Astrocyte of the hippocampus (primary cell): ENCODE measurements at places on chromosomes 2 and 18.

DNA sequence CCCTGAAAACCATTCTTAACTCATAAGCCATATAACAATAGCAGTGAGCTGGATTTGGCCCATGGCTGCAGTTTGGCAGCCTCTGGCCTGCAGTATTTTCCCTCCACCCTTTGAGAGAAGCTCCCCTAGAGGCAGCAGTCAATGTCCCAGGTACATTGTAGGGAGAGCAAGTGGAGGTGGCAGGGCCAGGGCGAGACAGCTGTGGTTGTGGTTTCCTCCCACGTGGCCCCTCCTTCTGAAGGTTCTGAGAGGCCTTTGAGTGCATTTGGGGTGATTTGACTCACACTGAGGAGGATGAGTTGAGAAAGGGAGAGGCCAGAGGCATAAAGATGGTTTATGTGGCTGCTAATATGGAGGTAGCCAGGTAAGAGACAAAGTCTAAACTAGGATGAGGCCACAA, 45.5 kb upstream of the LDAH start:
- no peak for DNase-seq

GRCh38 chr2:83844490-83844889, 614.6 kb downstream of the SUCLG1 start:
- DNase-seq, result no peak

DNA sequence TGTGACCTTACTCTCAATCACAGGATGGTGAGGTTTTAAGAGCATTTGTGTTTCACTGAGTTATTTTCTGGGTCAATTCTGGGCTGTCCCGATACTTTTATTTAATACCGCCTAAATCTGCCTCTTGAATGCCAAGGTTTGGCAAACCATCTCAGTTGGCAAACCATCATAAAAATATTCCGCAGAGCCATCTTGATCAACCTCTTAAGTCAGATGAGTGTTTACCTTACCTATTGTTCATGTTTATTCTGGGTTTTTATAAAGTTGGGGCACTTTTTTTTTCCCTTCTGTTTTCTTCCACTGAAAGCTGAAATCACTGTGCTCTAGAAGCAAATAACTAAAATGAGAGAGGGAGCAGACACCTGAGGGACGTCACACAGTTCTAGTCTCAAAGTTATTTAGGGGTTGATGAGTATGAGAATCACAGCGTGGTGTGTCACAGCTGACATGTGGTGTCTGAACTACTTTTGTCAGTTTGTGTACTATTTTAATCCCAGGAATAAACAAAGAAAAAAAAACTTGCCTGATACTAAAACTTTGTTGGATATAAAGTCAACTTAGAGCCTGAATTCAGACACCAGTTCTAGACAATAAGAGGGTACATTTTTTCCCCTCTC, 48.6 kb downstream of the ETAA1 start:
- DNase-seq, result no peak

DNA sequence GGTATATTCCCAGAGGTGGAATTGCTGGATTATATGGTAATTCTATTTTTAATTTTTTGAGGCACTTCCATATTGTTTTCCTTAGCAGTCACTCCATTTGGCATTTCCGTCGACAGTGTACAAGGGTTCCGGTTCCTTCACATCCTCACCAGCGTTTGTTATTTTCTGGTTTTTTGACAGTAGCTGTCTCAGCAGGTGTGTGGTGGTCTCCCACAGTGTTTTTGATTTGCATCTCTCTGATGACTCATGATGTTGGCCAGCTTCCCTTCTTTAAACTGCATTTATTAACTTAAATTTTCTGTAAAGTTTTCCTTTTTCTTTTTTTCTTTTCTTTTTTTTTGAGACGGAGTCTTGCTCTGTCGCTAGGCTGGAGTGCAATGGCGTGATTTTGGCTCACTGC, 19.7 kb downstream of the SH3BP4 start:
- DNase-seq, result no peak

DNA sequence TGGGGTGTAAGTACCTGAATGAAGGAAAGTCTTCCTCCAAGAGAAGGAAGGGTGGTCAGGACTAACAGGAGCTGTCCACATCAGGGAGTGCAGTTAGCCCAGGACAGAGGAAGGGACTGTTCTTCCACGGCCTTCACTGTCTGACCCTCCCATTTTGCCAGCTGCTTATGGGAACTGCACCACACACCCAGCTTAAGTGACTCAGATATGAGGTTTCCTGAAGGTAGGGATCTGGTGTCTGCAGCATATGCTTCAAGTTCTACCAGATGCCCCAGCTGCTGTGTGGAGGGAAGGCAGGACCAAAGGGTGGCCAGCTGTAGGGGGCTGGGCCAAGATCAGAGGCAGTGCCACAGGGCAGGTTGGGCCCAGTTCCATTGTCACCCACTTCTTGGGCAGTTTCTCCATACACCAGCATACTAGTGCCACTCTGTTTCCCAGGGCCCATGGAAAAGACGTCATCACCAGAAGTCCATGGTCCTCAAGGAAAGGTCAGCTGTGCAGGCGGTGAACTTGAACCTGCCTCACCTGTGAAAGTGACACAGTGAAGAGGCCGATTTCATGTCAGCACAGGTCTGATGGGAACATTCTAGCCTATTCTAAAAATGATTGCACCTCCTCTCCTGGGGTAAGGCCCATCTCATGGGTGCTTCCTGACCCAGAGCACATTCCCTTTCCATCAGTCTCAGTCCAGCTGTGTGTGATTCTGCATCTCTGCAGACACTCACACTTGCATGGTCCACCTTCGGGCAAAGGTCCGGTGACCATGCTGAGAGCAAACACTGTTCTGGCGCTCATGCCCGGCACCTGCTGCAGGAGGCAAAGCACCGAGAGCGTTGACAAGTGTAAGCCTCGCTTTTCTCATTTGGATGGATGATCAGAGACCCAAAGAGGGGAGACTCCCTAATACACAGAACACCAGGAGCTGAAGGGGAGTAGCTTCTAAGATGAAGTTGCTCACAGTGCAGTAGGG, 68.0 kb downstream of the ACAA2 start:
- no peak for DNase-seq

GRCh38 chr2:117945296-117945695, 68.6 kb downstream of the CCDC93 start:
- DNase-seq, result no peak

- no peak for DNase-seq
Observed at GRCh38 chr2:118807668-118808428, 39.6 kb downstream of the EN1 start.

- DNase-seq, result no peak
Observed at GRCh38 chr2:49021271-49021670, 133.0 kb downstream of the FSHR start.

- peak; percentile 85 for DNase-seq
Observed at GRCh38 chr2:60516383-60516811, 37.1 kb downstream of the BCL11A start.

DNA sequence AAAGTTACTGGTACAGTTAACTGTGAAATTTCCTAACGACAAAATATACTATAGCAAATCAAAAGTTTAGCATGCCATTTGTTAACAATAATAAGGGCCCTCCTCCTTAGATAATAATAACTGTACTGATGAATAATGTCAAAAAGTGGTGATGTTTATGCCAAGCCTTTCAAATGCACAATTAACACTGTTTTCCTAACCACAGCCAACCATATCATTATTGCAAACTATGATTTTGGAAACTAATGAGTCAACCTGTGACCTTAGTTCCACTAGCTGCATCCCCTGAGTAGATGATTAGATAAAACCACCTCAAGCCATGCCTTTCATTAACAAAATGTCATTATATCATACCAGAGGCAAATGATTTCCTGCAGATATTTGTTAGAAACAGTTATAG, 25.1 kb upstream of the GPR75 start:
- no peak for DNase-seq

GRCh38 chr2:119156891-119157773, 1.4 kb downstream of the C1QL2 start:
- DNase-seq, result no peak

GRCh38 chr2:99571021-99571420, 81.2 kb upstream of the REV1 start:
- no peak for DNase-seq

DNA sequence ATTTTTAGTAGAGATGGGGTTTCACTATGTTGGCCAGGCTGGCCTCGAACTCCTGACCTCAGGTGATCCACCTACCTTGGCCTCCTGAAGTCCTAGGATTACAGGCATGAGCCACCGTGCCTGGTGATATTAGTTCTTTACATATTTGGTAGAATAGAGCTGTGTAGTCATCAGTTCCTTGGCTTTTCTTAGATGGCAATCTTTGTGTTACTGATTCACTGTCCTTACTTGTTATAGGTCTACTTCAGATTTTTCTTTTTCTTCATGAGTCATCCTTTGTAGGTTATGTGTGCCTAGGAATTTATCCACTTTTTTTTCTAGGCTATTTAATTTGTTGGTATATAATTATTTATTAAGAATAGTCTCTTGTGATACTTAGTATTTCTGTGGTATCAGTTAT, 30.3 kb upstream of the ZSWIM2 start:
- DNase-seq, result no peak

- DNase-seq, result no peak
Observed at GRCh38 chr2:60535685-60536312, 17.7 kb downstream of the BCL11A start.

DNA sequence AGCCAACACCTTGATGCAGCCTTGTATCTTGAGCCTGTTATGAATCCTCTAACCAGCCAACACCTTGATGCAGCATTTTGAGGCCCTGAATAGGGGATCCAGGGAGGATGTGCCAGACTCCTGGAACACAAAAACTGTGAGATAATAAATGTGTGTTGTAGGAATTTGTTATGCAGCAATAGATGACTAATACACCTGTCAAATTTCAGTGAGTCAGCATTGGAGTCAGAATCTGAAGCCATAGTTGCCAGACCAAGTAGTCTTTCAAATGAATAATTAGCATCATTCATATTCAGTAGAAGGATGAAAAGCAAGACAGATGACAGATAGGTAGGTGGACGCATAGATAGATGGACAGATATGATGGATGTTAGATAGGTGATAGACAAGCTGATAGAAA, 942.5 kb upstream of the SLC39A10 start:
- no peak for DNase-seq

GRCh38 chr2:96320728-96321622, 4.1 kb upstream of the ITPRIPL1 start:
- peak; percentile 48 for DNase-seq

DNA sequence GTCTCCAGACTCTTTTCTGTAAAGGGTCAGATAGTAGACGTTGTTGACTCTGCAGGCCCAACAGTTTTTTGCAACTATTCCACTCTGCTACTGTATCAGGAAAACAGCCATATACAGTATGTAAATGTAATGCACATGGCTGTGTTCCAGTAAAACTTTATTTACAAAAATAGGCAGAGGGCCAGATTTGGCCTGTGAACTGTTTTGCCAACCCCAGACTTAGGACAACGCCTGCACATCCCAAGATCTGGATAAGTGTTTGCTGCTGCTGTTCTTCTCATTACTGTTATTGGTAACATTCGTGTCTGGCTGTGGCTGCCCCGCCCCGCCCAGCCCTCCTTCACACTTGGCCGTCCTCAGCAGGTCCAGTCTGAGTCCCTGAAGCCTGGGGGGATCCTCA, 94.6 kb upstream of the MCFD2 start:
- no peak for DNase-seq
